ENCODE measurements at places on chromosomes 6 and 20. TPM values are rescaled to one million over a fixed set of nuclear protein-coding genes. Genes with fewer than 3 reads are reported as not detected.

DACT2 gene
- 1.8 TPM for total RNA-seq

B4GALT5 gene
- 77.0 TPM for total RNA-seq

DNA sequence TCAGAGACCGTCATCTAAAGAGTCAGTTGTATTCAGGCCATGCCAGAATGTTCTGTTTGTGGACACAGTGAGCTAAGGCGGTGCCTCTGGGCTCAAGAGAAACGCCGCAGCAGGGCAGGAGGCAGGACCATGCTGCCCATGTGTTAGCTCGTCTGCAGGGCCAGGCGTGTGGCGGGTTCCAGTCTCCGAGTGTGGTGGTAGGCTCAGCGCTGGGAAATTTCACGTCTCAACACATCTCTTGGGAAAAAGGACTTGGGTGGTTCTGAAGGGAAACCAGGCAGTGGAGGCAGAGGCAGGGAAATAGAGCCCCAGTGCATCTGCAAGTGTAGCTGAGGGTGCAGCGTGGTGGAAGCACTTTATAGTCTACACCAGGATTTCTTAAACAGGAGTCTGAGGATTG is 56.9 kb upstream of the TAGAP start:
- no peak overlapping the region for H3K4me3 ChIP-seq
- H3K27me3 ChIP-seq = no peaks in the 10 kb centered on the region
- no peak for DNase-seq
- H3K4me1 ChIP-seq = no peaks in the 10 kb centered on the region
- no peak overlapping the region for H3K27ac ChIP-seq
- H3K36me3 ChIP-seq = no peaks in the 10 kb centered on the region

GRCh38 chr20:22561965-22562577 is 22.3 kb downstream of the FOXA2 start:
- peaks cover 93% of the 10 kb centered on the region for H3K27me3 ChIP-seq
- no peak overlapping the region for H3K4me3 ChIP-seq
- H3K27ac ChIP-seq = no peak overlapping the region
- DNase-seq = no peak
- peaks cover 13% of the 10 kb centered on the region for H3K4me1 ChIP-seq

COL21A1 gene
- total RNA-seq = 1.4 TPM

BCL2L1 gene
- total RNA-seq = 109 TPM

VWA7 gene
- total RNA-seq = 2.5 TPM

DNA sequence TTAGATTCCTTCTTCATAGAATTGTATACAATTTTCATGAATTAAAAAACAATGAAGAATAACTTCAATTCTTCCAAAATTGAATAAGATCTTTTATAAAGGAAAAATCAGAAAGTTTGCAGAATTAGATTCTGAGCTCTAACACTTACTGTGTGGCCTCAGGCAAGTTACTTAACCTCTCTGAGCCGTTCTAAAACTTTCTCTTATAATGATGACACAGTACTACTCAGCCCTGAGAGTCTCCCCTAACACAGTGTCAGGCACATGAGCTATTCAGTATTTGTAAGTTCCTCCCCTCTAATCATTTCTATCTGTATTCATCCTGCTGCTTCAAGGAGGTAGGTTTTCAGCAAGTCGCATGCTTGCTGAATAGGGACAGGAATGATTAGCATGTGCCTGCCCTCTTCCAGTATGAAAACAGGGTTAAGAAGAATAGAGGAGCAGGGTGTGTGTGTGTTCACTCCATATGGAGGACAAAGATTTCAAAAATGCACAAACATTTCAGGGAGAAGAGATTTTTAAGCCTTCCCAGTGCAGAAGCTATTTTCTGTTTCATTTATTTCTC is 11.4 kb downstream of the ID4 start:
- no peak for DNase-seq
- peaks cover 4% of the 10 kb centered on the region for H3K4me1 ChIP-seq
- H3K36me3 ChIP-seq = no peaks in the 10 kb centered on the region
- no peak overlapping the region for H3K27ac ChIP-seq

GGTLC1 gene
- not detected for total RNA-seq

DNA sequence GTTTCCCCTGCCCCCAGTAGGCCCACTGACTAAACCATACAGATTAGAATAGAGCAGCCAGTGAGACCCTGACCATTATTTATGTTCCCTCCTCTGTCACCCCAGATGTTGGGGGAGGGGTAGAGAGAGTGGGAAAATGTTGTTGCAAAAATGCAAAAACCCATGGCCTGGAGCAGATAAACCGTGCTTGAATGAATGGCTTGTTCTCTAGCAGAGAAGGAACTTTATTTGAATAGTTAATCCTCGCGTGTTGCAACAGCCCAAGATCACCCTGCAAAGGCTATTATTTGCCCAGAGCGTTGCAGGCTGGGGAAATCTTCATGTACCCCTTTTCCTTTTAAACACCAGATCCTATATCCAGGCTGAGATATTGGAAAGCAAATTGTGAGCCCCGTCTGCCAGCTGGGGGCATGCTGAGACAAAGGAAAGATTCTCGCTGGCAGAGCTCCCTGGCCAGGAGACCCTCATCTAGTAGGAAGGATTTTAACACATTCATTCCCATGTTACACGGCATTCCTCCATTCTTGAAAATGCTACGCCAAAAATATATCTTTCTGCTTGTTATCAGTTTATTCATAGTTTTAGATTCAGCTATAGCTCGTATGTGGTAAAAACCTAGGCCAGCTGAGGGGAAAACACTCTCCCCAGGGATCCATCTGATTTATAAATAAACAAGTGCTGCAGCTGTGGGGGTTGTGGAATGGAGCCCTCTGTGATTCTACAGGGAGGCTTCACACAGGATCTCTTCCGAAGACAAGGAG is 53.0 kb downstream of the LINC00237 start:
- peaks cover 5% of the 10 kb centered on the region for H3K4me1 ChIP-seq
- peak overlapping the region; percentile 64 for H3K4me3 ChIP-seq
- no peak overlapping the region for H3K27ac ChIP-seq
- no peaks in the 10 kb centered on the region for H3K27me3 ChIP-seq

DNA sequence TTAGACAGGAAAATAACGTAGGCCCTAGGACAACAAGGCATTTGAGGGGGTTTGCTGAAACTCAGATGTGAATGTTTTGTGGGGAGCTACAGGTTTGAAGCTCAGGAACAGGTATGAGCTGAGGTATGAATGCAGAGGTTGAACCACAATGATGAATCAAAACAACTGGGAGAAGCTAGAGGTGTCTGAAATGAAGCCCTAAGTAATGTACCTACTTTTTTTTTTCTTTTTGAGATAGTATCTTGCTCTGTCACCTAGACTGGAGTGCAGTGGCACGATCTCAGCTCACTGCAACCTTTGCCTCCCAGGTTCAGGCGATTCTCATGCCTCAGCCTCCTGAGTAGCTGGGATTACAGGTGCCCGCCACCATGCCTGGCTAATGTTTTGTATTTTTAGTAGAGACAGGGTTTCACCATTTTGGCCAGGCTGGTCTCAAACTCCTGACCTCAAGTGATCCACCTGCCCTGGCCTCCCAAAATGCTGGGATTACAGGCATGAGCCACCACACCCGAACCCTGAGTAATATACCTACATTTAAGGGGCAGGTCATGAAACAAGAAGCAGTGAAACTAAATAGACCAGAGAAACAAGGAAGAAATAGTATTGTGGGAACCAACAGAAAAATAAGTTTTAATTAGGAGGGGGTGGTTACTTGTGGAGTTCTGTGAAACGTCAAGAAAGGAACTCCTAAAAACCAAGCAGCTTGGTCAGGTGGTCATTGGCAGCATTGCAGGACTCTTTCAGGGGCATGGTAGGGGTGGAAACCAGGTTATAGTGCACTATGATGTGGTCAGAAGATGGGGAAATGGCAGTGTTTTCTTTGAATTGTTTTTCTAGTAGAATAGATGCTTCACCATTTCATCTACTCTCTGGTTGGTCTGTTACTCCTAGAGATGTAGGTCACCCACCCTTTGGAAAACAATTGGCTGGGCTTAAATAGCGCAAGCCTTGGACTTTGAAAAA is 138.1 kb downstream of the CD164 start:
- no peaks in the 10 kb centered on the region for H3K4me1 ChIP-seq
- no peaks in the 10 kb centered on the region for H3K36me3 ChIP-seq
- no peak overlapping the region for H3K4me3 ChIP-seq

DNA sequence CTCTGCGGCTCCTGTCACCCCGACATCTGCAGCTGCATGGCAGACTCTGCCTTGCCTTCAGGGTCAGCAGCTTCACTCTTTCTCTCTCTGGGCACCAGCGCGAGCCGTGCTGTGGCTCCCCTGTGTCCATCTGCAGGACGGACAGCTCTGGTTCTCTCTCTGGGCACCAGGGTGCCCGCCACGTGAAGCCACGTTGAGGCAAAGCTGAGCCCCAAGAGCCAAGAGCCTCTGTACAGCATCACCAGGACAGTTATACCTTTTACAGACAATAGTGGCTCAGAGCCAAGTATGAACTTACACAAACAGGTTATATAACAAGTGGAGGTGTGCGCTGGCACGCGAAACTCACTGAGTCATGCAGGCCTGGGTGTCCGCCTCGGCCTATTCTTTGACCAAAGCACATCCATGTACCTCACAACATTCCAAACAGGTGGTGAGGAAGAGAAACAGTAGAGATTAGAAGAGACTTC is 50.8 kb downstream of the FAM50B start:
- no peaks in the 10 kb centered on the region for H3K36me3 ChIP-seq
- DNase-seq = no peak
- H3K27ac ChIP-seq = no peak overlapping the region
- H3K4me1 ChIP-seq = peaks cover 10% of the 10 kb centered on the region
- no peaks in the 10 kb centered on the region for H3K27me3 ChIP-seq
- no peak overlapping the region for H3K4me3 ChIP-seq
